ENCODE measurements at places on chromosomes 5 and 9.

DNA sequence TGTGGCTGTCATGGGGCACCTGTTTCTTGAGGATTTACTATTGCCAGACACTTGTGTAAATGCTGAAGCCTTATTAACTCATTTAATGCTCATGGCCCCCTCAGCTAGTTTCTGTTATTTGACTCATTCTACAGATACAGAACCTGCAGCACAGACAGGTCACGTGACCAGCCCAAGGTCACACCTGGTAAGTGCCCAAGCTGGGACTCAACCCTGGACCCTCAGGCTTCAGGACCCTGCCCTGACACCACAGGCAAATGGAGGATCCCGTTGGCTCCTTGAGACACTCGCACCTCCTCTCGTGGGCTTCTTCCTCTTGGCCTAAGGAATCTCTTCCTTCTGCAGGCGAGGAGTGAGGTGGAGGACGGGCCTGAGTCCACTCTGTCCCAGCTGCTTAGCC lies 10.6 kb upstream of the NEURL1B start:
- no peak for DNase-seq

GRCh38 chr9:132108728-132109127 lies 29.1 kb upstream of the MED27 start:
- DNase-seq = peak; percentile 22

GRCh38 chr5:144162686-144163085 lies 7.8 kb downstream of the YIPF5 start:
- DNase-seq = no peak

- DNase-seq = no peak
These were observed 151.5 kb downstream of the GOLPH3 start for GRCh38 chr5:32022638-32023037.

DNA sequence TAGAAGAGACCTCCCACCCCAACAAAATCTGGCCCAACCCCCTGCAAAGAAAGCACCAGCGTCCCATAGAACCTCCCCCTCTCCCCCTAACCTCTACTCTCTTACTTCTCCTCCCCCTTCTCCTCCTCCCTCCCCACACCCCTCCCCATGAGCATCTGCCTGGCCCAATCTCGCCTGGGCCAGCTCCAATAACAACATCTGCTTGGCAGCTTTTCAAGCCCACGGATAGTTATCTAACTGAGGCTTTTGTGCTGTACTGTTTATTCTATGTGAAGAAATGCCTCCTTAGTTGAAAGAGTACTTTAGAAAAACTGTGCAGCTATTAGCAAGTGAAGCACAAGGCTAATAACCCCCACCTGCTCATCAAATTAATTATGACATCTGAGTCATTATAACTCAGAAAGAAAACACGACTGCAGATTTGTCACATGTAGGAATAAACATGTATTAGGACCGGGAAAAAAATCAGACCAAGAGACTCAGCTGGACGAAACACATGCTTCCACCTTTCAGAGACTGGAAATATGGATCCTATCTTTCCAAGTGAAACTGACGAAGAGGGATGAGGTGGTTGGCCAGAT lies 42.8 kb downstream of the NFIB start:
- peak; percentile 20 for DNase-seq

- no peak for DNase-seq
These were observed 203.8 kb downstream of the TSSK1B start for GRCh38 chr5:113230711-113231652.

DNA sequence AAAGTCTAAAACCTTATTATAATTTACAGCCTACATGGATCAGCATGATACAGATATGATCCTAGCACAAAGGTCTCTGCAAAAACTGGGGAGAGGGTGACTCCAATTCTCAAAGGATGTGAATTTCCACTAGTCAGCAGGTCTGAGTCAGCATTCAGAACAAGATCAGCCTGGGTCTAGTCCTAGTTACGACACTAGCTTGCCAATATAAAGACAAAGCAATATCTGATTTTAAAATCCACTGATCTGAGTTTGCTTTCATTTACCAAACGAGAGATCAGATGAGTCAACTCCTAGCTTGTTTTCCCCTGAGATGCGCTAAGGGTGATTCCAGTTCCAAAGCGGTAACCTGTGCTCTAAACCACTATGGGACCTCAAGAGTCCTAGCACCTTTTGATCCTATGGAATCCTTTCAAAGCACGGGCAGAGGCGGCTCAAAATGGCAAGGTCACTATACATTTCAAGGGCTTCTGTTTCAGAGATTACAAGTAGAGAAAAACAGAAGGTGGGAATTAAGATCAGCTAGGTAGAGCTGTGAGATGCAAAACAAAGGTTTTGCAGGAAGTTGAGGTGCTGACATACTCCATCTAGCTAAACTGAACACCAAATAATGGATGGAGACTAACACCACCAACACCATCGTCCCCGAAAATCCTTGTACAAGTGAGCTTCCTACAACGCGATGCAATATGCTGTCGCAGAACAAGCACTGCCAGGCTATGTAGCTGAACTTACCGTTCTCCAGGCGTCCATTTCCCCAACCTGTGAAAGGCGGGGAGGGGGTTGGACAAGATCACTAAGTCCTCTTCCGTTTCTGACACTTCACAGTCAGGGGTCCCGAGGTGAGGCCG lies 906 bp downstream of the SLC25A51 start:
- DNase-seq = no peak

DNA sequence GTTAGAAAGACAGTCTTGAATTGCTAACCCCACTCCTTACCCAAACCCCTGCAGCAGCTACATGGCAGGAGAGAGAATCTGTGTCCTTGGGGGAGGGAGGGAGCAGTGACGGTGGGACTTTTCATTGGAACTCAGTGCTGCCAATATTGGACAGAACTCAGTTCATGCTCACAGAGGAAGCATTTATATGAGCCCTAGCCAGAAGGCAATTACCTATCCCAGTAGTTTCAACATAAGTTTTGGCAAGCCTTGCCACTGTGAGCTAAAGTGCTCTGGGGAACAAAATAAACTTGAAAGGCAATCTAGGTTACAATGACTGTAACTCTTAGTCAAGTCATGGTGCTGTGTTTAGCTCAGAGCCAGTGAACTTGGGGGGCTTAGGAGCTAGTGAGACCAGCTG lies 1013.4 kb upstream of the COX7C start:
- no peak for DNase-seq

GRCh38 chr5:7902201-7902600 lies 33.3 kb downstream of the MTRR start:
- no peak for DNase-seq

DNA sequence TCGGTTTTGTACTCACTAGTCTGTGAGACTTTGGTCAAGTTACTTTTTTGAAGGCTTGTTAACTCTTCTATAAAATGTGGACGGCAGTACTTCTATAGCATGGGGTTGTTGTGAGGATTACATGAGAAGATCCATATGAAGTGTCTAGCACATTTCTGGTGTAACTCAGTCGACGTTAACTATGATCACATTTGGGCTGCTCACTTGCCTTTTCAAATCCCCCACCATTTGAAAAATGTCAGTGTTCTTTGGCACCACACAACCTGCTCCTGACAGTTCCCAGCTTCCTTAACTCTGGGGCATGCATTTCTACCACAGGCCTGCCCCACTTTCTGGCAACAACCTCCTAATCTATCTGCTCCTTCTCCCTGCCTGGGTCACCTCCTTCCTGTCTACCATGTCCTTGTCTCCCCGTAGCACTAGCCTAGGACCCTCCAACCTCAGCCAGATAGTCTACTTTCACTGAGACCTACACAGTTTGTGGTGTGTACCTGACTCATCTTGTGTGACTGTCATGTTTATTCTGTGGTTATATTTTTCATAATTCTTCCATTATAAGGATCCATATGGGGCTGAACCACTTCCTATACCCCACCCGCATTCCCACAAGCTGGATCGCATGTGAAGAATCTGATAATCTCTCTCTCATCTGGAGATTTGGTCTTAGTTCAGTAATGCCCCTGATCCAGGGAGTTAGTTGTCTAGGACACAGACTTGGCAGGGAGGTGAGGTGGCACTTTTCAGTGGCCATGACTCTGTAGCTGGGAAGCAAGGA lies 30.2 kb upstream of the BASP1 start:
- DNase-seq = peak; percentile 26

DNA sequence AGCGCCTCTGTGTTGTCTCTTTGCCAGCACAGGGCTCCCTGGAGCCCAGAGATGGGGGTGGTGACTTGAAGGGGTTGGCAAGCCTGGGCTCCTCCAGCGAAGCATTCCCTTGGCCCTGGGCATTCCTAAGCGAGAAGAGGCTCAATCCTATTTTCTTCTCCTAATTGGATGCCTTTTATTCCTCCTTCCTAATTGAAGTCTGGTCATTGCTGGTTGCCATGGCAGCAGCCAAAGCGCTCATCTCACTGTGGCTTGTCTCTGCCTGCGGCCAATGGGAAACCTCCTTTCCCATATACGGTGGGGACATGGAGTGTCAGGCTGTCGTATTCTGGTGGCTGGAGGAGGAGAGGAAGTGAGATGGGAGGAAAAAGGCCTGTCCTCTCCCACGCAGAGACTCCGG lies 52.3 kb upstream of the RARS1 start:
- no peak for DNase-seq

DNA sequence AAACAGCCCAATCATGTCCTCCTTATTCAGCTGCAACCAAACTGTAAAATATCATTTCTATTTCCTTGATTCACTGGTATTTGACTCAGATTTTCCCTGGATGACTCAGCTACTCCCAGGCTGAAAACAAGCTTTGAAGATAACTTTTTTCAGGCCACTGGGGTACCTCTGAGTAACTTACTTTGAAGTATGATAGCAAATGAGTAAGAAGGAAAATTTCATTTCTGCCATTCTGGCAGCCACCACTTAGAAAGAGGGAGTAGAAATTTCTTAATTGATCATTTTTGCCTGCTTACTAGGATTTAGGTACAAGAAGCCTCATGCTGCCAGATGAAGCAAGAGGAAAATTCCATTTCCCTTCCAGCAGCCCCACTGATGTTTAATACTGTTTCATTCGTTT lies 247.4 kb downstream of the PRELID2 start:
- peak; percentile 62 for DNase-seq

- DNase-seq = peak; percentile 40
These were observed 19.0 kb downstream of the STOM start for GRCh38 chr9:121350993-121351561.

DNA sequence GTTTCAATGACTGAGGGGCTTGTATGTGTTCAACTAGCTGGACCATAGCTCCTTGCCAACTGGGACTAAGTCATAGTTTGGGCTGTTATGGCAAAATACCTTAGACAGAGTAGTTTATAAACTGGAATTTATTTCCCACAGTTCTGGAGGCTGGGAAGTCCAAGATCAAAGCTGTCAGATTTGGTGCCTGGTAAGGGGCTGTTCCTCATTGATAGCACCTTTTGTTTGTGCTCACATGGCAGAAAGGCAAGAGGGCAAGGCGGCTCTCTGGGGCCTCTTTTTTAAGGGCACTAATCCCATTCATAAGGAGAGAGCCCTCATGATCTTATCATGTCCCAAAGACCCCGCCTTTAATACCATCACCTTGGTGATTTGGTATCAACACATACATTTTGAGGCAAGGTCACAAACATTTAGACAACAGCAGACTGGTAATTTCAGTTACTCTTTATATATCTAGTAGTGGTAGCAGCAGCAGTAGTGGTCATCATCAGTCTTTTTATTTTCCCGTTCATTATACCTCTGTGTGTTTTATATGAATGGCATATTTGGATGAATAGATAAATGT lies 477.0 kb downstream of the CCDC171 start:
- DNase-seq = no peak

GRCh38 chr9:121778252-121779225 lies 127.1 kb downstream of the DAB2IP start:
- DNase-seq = no peak

DNA sequence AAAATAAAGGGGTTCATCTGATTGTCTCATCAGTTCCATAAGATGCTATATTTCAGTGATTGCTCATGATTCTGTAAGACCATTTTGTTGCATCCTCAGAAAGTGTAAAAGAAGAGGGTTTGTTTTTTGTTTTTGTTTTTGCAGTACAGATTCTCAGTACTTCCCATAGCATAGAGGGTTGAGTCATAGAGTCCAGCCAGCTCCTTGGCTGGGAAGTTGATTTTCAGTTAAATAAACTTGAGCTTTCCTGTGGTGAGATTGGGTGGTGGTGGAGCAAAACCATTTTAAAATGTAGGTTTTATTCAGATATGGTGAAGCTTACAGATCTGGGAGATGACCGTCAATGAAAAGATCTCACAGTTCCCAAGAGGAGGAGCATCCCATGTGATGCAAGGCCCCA lies 48.2 kb downstream of the DAPK1 start:
- DNase-seq = no peak

GRCh38 chr5:135591277-135591676 lies 12.5 kb upstream of the CXCL14 start:
- peak; percentile 42 for DNase-seq

GRCh38 chr5:153676406-153676805 lies 185.9 kb downstream of the GRIA1 start:
- DNase-seq = no peak

DNA sequence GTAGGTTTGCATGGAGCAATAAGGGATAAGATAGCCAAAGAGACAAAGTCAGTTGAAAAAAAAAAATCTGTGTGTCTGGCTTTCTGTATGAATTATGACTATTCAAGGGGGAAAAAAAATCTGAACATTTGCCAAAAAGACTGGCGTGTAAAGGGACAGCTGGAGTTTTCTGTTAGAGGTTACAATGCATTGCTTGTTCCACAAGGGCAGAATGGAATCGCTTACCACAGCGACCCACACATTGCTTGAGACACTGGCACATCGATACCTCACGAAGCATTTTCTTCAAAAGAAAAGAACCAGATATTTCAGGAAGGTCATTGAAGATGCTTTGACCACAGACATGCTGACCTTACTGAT lies 327.8 kb downstream of the TMEM167A start:
- peak; percentile 73 for DNase-seq

- DNase-seq = no peak
These were observed 52.5 kb downstream of the RAB3C start for GRCh38 chr5:58635416-58635815.

DNA sequence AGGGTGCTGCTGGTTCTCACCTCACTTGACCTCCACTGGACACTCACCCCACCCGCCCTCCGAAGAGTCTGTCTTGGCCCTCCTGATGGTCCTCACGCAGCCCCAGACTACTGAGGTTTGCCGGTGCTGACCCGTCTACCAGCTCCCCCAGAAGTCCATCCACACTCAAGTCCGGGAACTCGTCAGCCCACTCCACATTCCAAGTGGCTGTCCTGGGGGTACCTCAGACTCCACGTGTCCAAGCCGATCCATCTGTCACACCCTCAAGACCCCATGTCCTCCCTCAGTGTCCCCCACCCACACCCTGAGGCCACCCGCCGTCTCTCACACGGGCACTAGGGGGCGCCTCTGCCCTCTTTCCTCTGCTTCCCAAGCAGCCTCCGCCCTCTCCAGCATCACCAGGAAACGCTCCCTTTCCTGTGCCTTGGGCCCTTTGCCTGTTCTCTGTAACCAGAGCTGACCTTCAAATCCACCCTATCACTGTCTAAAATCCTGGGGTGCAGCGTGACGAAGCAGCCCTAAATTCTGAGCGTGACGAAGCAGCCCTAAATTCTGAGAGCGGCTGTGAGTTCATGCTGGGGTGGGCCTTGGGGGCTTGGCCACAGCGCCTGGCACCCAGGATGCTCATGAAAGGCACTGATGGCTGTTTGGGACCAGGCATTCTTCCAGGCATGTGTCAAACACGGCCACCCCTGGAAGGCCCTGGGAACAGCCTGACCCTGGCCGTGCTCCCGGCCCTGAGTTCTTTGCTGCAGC lies 95.7 kb downstream of the KCNT1 start:
- DNase-seq = peak; percentile 58

Measured in urothelium cell line (cell line).